Fibroblast of skin of right biceps (primary cell): ENCODE measurements at places on chromosomes 5 and 9.

- peak; percentile 86 for DNase-seq
Measured at GRCh38 chr5:67038817-67039603, 157.6 kb downstream of the CD180 start.

DNA sequence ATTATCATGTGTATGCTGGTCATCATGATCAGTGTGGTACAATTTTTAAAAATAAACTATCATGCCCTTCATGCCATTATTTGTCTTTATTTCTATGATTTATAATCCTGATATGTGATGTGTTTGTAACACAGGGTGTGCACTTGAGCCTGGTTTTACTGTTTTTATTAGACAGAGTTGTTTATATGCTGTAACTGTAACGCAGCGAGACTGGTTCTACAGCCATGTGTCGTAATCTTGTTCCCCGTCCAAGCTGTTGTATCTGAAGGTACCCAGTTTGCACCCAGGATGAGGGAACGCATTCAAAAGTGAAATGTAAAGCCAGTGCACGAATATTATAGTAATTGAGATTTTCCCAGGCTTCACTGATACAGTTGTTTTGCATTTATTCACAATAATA, 28.2 kb downstream of the SNX18 start:
- no peak for DNase-seq

DNA sequence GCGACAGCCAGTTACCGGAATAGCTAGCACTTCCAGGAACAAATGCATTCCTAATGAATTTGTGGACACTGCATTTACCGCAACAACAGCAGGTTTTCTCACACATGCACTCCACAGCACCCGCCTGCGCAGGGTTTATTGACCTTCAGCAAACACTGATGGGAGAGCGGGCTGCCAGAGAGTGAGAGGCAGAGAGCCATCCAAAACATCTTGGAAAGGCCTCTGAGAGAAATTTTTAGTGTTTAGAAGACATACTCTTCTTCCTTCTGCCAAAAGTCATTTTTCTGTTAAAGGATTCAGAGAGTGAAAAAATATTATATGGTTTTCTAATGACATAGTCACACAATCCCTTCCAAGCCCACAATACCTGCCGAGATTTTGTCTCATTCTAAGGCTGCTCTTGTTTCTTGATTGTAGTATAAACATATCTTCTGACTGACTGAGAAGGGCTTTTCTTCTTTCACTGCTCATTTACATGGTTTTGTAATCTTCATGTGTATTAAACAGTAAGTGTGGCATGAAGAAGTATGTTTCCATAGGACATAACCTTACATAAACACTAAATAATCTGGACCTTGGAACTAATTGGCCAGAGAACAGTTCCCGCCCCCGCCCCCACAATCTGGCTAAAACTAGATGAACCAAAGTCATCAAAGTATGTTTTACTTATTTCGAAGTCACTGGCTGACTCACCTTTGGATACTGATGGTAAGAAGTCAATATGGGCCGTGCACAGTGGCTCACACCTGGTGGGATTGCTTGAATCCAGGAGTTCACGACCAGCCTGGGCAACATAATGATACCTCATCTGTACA, 432.5 kb upstream of the MEF2C start:
- DNase-seq: peak; percentile 51

DNA sequence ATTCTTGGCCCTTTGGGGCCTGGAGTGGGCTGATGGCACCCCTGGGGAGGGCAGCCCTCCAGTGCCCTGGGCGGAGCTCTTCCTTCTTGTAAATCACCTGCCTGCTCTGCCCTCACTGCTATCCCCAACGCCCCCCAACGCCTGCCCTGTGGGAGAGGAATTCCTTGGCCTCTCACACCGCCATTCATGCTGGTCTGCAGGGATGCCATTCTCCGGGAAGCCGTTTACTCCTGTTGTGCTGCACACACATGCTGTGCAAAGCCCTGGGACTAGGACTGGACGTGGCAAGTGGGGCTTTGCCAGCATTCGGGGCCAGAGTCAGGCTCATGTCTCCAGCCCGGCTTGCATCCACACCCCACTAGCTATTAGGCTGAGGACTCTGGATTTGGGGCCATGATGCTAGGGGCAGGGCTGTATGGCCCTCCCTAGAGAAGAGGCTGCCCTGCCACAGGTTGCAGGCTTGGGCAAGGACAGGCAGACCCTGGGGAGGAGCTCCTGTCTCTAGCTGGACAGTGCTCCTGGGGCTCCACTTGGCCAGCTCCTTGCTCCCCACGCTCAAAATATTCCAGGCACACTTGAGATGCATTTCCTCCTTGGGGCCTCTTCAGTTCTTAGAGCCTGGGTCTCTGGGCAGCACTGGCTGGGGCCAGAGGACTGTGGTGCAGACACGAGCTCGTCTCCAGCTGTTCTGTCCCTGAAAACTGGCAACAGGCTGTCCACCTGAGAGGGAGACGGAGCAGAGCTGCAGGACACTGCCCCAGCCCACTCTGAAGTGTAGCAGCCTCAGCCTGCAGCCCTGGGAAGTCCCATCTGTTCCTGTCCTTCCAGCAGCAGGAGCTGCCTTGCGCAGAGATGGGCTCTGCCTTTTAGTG, 226.9 kb downstream of the CACNA1B start:
- no peak for DNase-seq

- no peak for DNase-seq
Measured at GRCh38 chr9:111983484-111983908, 86.9 kb downstream of the UGCG start.

GRCh38 chr5:132823481-132824050, 6.9 kb downstream of the SHROOM1 start:
- DNase-seq: no peak

DNA sequence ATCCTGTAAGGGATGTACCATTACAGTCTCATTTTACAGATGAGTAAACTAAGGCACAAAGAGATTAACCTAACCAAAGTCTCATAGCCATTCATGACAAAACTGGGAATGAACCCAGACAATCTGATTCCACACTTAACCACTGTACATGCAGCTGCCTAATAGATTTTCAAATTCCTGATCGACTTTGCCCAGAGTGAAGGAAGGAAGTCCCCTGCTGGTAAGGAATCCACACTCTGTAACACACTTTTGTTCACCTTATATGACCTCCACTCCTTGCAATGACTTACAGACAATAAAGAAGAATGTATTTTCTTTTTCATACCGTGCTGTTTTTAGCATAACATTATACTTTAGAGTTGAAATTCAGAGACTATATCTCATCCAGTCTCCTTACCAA, 31.3 kb upstream of the PLPP6 start:
- DNase-seq: peak; percentile 9

GRCh38 chr9:966870-967269, 9.6 kb upstream of the DMRT3 start:
- DNase-seq: no peak

DNA sequence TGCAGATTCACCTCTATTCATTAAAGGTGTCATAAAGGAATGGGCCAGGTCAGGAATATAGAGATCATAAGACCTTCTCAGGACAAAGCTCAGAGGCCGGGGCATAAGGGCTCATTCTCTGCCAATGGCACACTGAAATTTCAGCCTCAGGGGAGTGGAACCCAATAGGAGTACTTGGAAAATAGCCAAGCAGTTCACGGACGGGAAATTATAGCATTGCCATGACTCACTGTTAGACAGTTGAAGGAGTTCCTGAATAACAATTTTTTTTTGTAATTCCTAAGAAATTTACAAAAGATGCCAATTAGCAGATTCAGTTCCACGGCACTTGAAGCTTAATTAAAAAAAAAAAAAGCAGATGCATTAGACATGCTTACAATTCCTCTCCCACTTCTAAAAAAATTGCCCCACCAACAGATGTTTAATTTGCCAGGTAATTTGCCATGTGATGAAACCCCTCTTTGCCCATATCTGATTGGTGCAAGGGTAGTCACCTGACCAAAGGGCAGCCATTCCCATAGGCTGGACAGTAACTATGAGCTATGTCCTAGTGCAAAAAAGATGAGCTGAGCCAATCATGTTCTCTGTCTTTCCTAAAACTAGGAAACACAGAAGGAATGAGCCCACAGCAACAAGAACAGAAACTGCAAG, 58.6 kb downstream of the PTCD2 start:
- peak; percentile 92 for DNase-seq

GRCh38 chr5:74665273-74665672, 19.8 kb upstream of the HEXB start:
- no peak for DNase-seq

DNA sequence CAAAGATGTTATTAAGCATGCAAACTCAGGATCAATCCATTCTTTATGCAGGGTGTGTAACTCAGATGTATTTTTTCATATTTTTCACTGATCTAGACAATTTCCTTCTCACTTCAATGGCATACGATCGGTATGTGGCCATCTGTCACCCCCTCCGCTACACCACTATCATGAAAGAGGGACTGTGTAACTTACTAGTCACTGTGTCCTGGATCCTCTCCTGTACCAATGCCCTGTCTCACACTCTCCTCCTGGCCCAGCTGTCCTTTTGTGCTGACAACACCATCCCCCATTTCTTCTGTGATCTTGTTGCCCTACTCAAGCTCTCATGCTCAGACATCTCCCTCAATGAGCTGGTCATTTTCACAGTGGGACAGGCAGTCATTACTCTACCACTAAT, 435 bp downstream of the OR1J4 start:
- DNase-seq: no peak

- DNase-seq: no peak
Measured at GRCh38 chr5:14627270-14627669, 37.2 kb upstream of the OTULIN start.

DNA sequence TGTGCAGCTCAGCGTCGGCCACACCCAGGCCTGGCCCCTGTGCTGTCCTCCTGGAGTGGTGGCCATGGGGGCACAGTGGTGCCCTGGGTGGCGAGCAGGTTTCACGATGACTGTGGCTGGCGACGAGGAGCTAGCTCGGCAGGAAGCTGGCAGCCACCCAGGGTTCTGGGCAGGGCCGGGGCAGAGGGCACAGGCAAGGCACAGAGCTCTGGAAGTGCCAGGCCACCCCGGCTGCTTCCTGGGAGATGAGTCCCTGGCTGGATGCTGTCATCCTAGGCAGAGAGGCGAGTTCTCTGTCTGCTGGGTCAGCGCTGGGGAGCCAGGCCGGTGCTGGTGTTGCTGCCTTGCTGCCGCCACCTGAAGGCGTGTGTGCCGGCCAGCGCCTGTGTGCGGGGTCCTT, 51.7 kb downstream of the RXRA start:
- DNase-seq: no peak

DNA sequence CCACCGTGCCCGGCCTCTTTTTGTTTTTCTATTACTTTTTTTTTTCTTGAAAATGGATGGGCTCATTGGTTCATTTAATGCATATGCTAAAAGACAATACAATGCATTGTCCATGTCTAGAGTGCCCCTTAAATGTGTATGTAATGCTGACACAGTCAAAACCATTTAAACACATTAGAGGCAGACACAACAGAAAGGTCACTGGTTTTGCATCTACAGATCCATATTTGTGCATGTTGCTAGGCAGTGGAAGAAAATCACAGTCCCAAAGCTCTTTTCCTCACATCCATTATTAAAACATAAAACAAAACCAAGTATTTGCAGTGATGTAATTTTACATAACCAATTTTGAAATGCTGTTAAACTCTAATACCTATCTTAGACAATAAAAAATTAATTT, 389.0 kb downstream of the TAF11L14 start:
- no peak for DNase-seq

DNA sequence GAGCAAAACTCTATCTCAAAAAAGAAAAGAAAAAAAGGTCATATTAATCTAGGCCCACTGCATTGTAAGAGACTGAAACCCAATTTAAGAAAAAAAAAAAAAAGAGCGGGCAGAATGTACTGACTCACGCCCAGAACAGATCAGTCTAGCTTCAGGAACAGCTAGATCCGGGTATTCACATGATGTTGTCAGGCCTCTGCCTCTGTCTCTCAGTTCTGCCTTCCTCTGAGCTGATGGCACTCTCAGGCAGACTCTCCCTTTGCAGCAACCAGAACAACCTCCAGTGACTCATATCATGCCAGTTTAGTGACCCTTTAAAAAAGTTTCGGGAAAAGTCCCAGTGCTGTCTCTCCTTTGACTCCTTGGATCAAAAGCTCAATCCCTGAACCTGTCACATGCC, 53.0 kb downstream of the NEURL1B start:
- DNase-seq: no peak

DNA sequence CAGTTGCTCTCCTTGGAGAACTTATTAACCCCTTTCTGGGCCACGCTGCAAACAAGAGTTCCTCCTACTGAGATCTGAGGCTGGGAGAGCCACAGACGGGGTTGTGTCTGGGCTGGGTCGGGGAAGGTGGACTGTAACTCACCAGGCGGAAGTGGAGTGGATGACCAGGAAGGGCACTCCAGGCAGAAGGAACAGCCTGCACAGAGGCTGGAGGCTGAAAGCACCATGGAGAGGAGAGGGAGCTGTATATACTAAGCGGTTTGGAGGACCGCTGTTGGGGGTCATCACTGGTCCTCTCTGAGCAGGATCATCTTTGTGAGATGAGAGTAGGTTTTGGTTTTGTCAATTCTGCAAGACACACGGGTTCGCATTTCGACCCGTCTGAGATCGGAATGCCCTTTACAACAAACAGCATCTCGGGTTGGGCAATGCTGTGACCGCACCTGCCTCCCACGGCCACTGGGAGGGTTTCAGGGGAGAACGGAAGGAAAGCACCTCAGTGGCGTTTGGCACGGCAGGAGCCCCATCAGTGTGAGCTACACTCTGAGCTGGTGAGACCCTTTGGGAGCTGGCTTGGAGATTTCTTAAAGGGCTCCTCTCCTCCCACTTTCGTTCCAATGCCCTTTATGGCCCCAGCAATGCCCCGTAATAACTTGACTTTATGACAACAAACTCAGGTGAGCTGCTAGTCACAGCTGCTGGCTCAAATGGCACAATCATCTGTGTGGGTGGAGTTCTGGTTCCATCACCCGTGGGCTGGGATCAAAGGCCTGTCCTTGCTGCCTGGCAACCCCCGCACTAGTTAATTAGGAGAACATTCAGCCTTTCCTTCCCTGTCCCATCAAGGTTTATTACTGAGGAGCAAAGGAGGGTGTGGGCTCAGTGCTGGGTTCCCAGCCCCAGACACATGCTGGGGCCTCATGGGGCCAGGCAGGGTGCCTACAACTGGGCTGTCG, 18.7 kb upstream of the NEURL1B start:
- no peak for DNase-seq

GRCh38 chr5:112049738-112050137, 292.7 kb upstream of the NREP start:
- no peak for DNase-seq

- DNase-seq: no peak
Measured at GRCh38 chr5:115470921-115471320, 73.7 kb downstream of the FEM1C start.

GRCh38 chr9:71944754-71945375, 33.4 kb downstream of the C9orf85 start:
- DNase-seq: no peak
